ENCODE measurements at places on chromosomes 13 and 19.
A peak's percentile ranks its signal among the peaks of the same experiment; 100 is the strongest.

GRCh38 chr13:113776231-113777125, 17.5 kb downstream of the TMEM255B start:
- DNase-seq, result no peak

DNA sequence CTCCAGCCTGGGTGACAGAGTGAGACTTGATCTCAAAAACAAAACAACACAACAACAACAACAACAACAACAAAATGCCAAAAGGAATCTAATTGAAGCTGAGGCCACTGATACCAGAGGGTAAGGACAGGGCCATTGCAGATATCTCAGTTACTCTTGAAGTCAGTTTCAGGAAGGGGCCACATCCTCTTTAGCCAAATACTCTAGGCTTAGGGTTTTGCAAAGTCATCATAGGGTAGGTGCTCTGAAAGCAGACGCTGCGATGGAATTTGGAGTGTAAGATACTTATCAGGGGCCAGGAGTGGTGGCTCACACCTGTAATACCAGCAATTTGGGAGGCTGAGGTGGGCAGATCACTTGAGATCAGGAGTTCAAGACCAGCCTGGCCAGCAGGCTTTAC, 46.6 kb upstream of the UBAC2 start:
- DNase-seq, result no peak

- no peak for DNase-seq
Observed at GRCh38 chr13:100506154-100506553, 82.4 kb downstream of the GGACT start.

GRCh38 chr19:13181747-13182388, 31.7 kb downstream of the IER2 start:
- DNase-seq, result peak; percentile 50

- DNase-seq, result no peak
Observed at GRCh38 chr13:104321756-104322155, 1255.5 kb upstream of the SLC10A2 start.

GRCh38 chr13:67075239-67075638, 154.9 kb downstream of the PCDH9 start:
- peak; percentile 2 for DNase-seq

DNA sequence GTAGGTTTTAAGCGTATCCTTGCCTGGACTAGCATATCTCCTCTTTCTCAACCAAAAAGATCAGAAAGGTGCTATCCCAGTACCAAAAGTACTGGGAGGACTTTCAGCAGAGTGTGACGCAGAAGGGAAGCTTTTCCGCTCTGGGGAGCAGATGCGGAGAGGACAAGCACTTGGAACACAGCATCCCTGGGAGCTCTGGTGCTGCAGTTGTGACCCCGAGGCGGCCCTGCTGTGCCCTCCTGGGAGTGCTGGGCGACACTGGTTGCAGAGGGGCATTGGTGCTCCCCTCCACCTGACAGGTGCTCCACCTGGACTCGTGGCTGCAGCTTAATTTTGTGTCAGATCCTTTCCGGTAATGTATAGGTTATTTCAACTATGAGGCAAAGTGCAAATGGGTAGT, 3.4 kb downstream of the NAXD start:
- DNase-seq, result no peak

- no peak for DNase-seq
Observed at GRCh38 chr13:59446391-59446790, 717.3 kb downstream of the DIAPH3 start.

- peak; percentile 100 for DNase-seq
Observed at GRCh38 chr19:41225238-41226052, 6.4 kb downstream of the AXL start.

DNA sequence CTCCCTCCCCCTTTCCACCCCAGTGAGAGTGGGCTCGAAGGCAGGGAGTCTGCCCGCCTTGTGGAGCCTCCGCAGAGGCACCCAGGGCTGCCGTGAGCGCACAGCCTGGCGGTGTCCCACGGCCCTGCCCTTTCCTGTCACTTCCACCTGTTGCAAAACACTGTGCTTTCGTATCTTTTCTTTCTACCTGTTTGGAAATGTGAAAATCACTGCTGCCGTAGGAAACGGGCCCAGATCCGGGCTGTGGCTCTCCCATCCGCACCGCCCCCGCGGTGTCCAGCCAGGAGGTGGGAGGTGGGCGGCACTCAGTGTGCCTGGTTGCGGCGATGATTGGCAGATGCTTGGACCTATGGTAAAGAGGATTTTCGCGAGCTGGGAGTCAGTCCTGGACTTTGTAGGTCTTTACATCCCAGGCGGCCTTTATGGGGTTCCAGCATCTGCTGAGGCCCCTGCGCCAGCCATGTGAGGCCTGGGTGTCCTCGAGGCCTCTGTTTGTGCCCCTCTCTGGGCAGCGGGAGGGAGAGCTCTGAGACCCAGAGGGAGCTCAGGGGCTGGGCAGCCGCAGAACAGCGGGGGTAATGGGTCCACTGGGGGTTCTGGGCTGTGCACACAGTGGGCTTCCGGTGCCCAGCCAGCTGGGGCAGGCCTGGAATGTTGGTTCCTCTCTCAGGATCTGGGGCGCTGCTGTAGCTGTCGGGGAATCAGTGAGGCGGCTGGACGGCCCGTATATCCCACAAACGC, 6.1 kb downstream of the STK11 start:
- no peak for DNase-seq

GRCh38 chr19:18677156-18677555, 6.3 kb upstream of the CRTC1 start:
- DNase-seq, result no peak

- DNase-seq, result no peak
Observed at GRCh38 chr19:49543032-49543431, 15.2 kb downstream of the RCN3 start.

GRCh38 chr13:80707000-80707983, 366.4 kb upstream of the SPRY2 start:
- DNase-seq, result no peak

GRCh38 chr19:3866910-3867638, 1.8 kb downstream of the ZFR2 start:
- no peak for DNase-seq

GRCh38 chr13:39556866-39557265, 46.1 kb downstream of the LHFPL6 start:
- DNase-seq, result no peak

- peak; percentile 25 for DNase-seq
Observed at GRCh38 chr19:39347332-39348164, 5.3 kb downstream of the SAMD4B start.

GRCh38 chr13:113794086-113794485, 35.1 kb downstream of the TMEM255B start:
- DNase-seq, result no peak

DNA sequence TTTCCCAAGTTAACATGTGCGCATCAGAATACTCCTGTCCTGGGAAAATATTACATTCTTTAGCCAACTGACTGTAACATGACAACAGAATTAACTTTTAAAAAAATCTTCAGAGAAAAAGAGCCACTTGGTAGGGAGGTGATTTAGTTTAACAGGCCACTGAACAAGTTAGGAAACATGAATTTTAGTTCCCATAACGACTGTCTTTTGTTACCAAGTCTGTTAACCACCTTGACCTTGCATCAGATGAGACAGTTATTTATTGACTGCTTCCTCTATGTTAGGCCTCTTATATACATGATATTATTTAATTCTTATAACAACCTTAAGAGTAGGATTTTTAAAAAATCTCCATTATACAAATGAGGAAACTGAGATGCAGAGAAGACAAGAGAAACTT, 268.6 kb downstream of the NDFIP2 start:
- DNase-seq, result no peak

- DNase-seq, result no peak
Observed at GRCh38 chr19:5690955-5691821, 1.1 kb downstream of the RPL36 start.

- no peak for DNase-seq
Observed at GRCh38 chr13:27833206-27833605, 40.9 kb downstream of the GSX1 start.

GRCh38 chr19:50924586-50924985, 13.4 kb upstream of the KLK4 start:
- DNase-seq, result no peak

DNA sequence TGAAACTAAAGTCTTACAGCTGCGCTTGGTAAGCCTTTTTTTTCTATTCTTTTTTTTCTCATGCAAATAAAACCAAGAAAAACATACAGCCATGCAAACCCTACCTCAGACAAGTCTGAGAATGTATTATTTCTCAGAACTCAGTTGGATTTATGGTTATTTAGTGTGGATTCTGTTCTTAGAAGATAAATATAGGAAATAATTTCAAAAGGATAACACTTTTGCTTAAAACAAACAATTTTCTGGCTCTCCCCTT, 40.7 kb upstream of the TNFSF11 start:
- DNase-seq, result no peak

- peak; percentile 33 for DNase-seq
Observed at GRCh38 chr13:31896427-31896826, 135.1 kb upstream of the FRY start.

GRCh38 chr13:27283906-27284493, 13.4 kb downstream of the RASL11A start:
- DNase-seq, result peak; percentile 30

GRCh38 chr19:37472165-37472564, 3.0 kb downstream of the ZNF570 start:
- DNase-seq, result no peak

DNA sequence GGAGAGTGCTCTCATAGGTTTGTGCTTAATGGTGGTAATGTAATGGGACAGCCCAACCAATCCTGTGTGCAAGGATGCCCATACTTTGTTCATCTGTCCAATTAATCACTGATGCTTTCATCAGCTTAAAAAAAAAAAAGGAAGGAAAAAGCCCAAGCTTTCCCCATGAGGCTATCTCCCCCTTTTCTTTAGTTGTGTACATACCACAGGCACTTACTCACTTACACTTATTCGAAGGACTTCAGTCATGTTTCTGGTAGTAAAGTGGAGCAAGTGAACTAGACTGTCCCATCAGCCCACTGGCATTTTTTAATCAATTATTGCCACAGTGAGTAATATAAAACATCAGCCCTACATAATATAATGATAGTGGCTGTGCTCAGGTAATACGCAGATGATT, 183.5 kb upstream of the UFM1 start:
- peak; percentile 31 for DNase-seq

- DNase-seq, result no peak
Observed at GRCh38 chr19:1004803-1005664, 4.8 kb downstream of the GRIN3B start.

- DNase-seq, result no peak
Observed at GRCh38 chr19:33654840-33655508, 33.2 kb downstream of the CHST8 start.

DNA sequence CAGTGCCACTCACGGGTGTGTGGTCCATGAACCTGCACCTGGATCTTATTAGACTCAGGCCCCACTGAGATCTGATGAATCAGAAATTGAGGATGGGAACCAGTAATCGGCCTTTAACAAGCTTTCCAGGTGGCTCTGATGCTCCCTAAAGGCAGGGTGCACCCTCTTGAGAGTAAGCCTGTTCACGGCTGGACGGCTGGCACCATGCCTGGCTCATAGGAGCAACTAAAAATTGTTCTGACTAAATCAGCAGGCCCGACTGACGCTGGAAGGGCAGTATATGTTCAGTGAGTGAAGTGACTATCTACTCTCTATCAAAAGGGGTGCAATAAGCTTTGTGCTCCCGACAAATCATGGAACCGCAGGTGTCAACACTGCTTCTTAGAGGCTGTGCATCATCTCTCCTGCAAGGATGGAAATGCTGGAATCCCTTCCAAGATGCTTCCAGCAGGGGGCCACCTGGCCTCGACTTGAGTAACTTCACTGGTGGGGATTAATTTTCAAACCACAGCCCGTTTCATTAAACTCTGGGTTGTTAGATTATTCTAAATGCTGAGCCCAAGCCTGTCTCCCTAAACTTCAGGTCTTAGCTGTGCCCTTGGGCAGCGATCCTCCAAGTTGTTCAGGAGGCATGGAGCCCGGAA, 28.4 kb downstream of the TMTC4 start:
- no peak for DNase-seq

DNA sequence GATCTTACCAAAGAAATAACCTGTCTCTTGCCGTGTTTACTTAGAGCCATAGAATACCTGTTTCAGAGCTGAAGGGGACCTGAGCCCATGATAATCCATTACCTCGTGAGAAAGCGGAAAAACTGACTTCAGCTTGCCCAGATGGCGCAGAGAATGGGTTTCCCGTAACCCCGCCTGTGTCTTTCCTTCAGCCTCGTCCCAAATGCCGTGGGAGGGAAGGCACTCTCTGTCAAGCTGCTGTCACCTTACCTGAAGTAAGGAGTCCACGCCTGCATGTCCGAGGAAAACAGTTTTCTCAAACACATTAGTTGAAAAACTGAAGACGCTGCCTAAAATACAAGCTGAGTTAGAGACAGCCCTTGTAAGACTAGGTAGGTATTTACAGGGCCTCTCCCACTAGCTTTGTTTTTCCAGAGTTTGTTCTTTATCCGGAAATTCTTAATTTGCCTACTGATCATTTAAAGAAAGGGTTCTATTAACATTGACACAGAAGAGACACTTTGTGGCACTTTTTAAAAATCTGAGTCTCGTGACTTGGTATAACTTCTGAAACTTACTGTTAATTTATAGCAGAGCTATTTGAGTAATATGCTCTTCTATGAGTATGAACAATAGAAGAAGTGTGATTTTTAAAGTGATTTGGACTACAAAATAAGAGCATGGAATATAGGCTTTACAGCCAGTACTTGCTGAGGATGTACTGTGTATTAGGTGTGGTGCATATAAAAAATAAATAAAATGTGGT, 1.3 kb upstream of the INTS6 start:
- no peak for DNase-seq

- no peak for DNase-seq
Observed at GRCh38 chr13:75628801-75629200, 7.3 kb upstream of the LMO7 start.

DNA sequence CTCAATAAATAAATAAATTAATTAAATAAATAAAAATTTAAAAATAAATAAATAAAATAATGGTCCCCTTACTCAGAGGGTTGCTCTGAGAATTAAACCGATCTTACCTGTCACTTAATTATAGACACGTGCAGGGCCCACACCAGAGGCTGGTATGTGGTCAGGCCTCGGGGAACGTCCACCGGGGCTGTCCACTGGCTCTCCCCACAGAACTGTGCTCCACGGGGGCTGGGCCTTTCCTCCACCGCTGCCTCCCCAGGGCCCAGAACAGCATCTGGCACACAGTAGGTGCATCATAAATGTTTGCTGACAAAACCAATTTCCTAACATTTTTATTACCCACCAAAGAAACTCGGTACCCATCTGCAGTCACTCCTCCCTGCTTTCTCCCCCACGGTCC, 69.2 kb downstream of the CEBPG start:
- no peak for DNase-seq

GRCh38 chr19:46404055-46404752, 9.2 kb downstream of the CCDC8 start:
- DNase-seq, result no peak

Data from HFFc6 (cell line).